ENCODE measurements at places on chromosomes 5 and 9. TPM values are rescaled to one million over a fixed set of nuclear protein-coding genes. Genes with fewer than 3 reads are reported as not detected.

Gene HACD4
- total RNA-seq: 14.8 TPM

DNA sequence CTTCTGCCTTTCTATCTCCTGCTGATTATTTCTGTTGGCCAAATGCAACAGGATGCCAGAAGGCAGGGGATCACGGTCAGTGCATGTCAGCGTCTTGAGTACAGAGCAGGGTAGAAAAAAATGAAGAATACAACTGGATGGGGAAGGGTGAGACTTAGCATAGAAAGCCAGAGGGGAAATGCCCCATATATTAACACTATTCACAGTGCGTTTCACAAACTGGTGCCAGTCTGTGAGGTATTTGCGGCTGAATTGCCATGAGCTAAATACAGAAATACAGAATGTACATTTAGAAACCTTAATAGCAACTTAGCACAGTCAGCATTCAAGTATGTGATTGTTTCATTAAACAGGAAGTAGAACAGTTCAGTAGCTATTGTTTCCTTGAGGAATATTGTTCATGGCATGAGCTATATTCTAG is 31.0 kb upstream of the SLC1A3 start:
- no peak overlapping the region for H3K4me3 ChIP-seq
- H3K36me3 ChIP-seq: no peaks in the 10 kb centered on the region
- H3K4me1 ChIP-seq: no peaks in the 10 kb centered on the region
- DNase-seq: no peak
- no peak overlapping the region for H3K27ac ChIP-seq
- H3K27me3 ChIP-seq: peaks cover 2% of the 10 kb centered on the region

GRCh38 chr5:10662661-10663488 is 98.2 kb downstream of the DAP start:
- H3K4me1 ChIP-seq: no peaks in the 10 kb centered on the region
- H3K36me3 ChIP-seq: no peaks in the 10 kb centered on the region
- H3K27ac ChIP-seq: no peak overlapping the region

GRCh38 chr5:152466085-152466745 is 61.1 kb upstream of the NMUR2 start:
- H3K27ac ChIP-seq: no peak overlapping the region
- no peak for DNase-seq
- H3K4me3 ChIP-seq: no peak overlapping the region
- no peaks in the 10 kb centered on the region for H3K36me3 ChIP-seq
- H3K27me3 ChIP-seq: peaks cover 12% of the 10 kb centered on the region

GRCh38 chr5:58460002-58460731 is at the start of gene PLK2:
TSS of gene PLK2 (minus strand) at chr5:58460086. CDS start at chr5:58459959, 127 bp downstream.
- peak within 1 kb of the TSS; percentile 78 for H3K4me3 ChIP-seq
- H3K36me3 ChIP-seq: no peaks in the 10 kb centered on the region
- peaks cover 30% of the 10 kb centered on the region for H3K4me1 ChIP-seq
- H3K27ac ChIP-seq: peak within 1 kb of the TSS; percentile 62
- H3K27me3 ChIP-seq: peaks cover 18% of the 10 kb centered on the region

GRCh38 chr9:121776739-121777637 is 125.6 kb downstream of the DAB2IP start:
- H3K4me3 ChIP-seq: no peak overlapping the region
- no peaks in the 10 kb centered on the region for H3K4me1 ChIP-seq
- DNase-seq: no peak
- H3K27ac ChIP-seq: no peak overlapping the region

DNA sequence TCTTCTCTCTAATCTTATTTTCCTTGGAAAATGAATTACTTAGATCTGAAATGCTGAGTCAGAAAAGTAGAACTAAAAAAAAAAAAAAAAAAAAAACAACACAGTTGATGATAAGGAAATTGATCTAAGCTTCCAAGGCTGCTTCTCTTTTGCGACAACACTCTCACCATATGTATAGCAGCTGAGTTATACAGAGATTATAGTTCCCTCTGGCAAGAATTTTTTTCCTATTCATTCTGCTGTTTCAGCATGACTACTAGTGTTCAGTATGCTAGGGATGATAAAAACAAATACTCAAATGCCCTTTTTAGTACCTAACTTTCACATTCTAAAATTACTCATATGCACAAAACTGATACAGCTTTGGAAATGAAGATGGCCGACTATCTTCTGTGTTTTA is 267.3 kb downstream of the MLLT3 start:
- H3K4me1 ChIP-seq: peaks cover 52% of the 10 kb centered on the region
- no peak overlapping the region for H3K4me3 ChIP-seq
- no peak overlapping the region for H3K27ac ChIP-seq
- H3K27me3 ChIP-seq: no peaks in the 10 kb centered on the region
- DNase-seq: no peak
- peaks cover 61% of the 10 kb centered on the region for H3K36me3 ChIP-seq

DNA sequence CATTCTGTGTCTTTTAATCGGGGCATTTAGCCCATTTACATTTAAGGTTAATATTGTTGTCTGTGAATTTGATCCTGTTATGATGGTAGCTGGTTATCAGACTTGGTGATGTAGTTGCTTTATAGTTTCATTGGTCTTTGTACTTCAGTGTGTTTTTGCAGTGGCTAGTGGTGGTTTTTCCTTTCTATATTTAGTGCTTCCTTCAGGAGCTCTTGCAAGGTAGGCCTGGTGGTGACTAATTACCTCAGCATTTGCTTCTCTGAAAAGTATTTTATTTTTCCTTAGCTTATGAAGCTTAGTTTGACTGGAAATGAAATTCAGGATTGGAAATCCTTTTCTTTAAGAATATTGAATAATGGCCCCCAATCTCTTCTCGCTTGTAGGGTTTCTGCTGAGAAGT is 156.9 kb downstream of the CNTLN start:
- no peaks in the 10 kb centered on the region for H3K4me1 ChIP-seq
- H3K27me3 ChIP-seq: no peaks in the 10 kb centered on the region
- H3K36me3 ChIP-seq: no peaks in the 10 kb centered on the region
- no peak overlapping the region for H3K27ac ChIP-seq
- DNase-seq: no peak
- no peak overlapping the region for H3K4me3 ChIP-seq

Measured in activated CD4-positive, alpha-beta memory T cell treated with anti-CD3 and anti-CD28 coated beads, Interleukin-2, amount 10 ng/mL, durations not matched to agents 7 days and 5 days (primary cell).